ENCODE measurements at places on chromosomes 12 and 14. TPM values are rescaled to one million over a fixed set of nuclear protein-coding genes. Genes with fewer than 3 reads are reported as not detected.

- no peak for DNase-seq
Observed at GRCh38 chr14:89848165-89848564, 106.4 kb downstream of the EFCAB11 start.

DNA sequence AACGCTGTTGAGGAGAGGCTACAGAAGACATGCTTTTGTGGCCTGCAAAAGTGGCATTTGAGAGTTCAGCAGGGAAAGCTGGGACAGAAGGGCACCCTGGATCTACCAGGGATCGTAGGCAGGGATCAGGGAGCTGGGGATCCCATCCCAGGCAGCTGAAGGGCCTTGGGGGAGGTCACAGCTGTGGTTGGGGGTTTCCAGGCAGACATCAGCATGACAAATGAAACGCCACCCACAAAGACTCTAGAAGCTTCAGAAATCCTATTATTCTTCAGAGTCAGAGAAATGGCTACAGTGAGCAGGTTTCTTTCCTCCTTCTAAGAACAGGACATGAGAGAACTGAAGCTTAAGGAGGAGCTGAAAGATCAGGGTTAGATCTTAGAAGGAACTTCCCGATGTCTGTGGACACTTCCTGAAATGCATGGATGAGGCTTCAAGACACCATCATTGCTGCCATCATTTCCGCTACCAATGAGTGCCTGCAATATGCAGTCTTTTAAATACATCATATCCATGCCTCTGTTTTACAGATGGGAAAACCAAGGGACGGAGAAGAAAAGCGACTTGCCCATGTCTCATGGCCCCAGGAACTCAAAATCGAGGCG lies 104.3 kb downstream of the RBM19 start:
- no peak for DNase-seq

- DNase-seq = no peak
Observed at GRCh38 chr12:123233505-123234308, 471 bp downstream of the MTRFR start.

GRCh38 chr14:52272375-52272774 lies 4.9 kb downstream of the PTGDR start:
- DNase-seq = peak; percentile 33

Gene C12orf54
- polyA plus RNA-seq = not detected

- DNase-seq = no peak
Observed at GRCh38 chr14:64234877-64235651, 59.1 kb downstream of the ESR2 start.

GRCh38 chr14:68817506-68818212 lies 24.8 kb upstream of the ZFP36L1 start:
- no peak for DNase-seq

- no peak for DNase-seq
Observed at GRCh38 chr12:24798335-24798734, 150.6 kb downstream of the BCAT1 start.
